KBM-7 (cell line): ENCODE measurements at places on chromosomes 13 and 19.

DNA sequence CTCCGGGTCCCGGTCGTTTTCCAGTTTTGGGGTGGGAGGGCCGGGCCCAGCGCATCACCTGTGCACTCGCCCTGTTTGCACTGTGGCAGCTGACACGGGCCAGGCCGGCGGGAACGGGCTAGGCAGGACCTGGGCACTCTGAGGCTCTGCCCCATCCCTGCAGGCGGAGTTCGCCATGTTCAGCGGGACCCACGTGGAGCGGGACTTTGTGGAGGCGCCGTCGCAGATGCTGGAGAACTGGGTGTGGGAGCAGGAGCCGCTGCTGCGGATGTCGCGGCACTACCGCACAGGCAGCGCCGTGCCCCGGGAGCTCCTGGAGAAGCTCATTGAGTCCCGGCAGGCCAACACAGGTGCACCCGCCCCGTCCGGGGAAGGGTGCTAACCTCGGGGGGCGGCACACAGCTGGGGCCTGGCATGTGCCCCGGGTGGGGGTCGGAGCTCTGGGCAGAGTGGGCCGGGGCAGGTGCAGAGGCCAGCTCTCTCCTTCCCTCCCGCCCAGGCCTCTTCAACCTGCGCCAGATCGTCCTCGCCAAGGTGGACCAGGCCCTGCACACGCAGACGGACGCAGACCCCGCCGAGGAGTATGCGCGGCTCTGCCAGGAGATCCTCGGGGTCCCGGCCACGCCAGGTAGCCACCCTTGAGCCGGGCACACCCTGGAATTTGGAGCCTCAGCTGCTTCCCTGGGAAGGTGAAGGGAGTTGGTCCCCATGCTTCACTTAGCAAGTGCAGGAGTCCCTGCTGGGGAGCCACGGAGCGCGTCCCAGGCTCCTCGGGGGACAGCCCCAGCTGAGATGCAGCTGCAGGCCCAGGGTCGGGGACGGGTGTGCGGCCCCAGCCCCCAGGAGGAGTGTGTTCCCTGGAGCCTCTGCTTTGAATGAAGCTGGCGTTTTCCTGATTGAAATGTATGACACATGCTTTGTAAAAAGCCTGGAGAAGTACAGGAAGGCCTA, 9.3 kb upstream of the ZNF554 start:
- no peak for DNase-seq

DNA sequence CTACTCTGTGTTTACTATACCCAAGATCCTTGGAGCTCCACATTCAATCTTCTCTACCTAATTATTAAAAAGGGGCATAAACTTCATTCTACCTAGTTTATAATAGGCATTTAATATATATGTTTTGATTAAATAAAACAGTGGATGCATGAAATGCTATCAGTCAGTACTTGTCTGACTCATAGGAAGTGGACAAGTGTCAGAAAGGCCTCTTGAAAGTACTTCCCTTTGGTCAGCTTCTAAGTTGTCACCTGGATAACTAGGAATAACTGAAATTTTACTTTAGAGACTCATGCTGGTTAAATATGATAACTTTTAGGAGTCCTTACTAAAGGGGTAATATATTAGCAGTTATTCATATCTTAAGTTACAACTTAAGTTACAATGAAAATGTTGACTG, 329.8 kb downstream of the KLF5 start:
- no peak for DNase-seq

DNA sequence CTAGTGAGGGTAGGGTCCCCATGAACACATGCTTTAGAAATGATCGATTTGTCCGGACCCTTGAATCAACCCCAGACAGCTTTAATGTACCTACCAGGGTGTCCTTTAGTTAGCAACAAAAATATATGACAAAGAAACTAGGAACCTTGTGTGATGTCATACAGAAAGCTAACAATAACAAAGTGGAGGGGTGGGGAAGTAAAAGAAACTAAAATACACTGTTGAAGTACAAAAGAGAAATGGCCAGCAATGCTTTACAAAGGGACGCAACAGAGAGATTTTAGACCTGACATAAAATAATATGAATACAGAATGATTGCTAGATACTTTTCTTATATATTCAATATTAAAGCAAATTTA, 40.0 kb downstream of the DZIP1 start:
- DNase-seq = no peak

GRCh38 chr13:34214686-34215085, 396.7 kb downstream of the RFC3 start:
- no peak for DNase-seq

DNA sequence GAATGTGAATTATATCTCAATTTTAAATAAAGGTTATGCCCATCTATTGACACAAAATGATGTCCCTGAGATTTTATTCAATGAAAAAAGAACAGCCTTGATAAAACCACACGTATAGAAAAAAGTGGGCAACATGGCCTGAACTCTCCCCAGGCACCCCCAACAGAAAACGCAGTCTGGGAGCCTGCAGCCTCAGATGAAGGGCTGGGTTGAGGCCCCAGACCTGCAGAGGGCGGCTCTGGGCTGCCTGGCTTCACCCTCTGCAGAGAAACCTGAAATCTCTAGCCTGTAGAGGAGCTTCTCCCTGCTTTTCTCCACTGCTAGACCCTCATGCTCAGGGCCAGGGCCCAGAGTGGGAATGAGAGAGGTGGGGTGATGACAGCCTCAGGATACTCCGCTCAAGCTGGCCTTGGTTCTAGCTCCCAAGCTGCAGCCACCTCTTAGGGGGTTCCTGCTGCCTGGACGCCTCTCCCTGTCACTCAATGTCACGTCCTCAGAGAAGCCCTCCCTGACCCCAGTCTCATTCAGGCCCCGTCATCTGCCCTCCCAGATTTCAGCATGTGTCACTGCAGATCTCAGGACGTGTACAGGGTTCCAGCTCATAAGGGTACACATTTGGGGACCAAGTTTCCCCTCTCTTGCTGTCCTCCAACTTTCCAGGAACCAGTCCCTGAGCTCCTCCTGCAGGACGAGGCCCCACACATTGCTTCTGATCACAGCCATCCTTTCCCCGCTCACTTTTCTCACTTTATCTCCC, 1.8 kb downstream of the MBD3 start:
- peak; percentile 58 for DNase-seq

GRCh38 chr13:51819544-51819943, 15.6 kb upstream of the DHRS12 start:
- DNase-seq = no peak

GRCh38 chr19:57212109-57212508, 18.7 kb upstream of the AURKC start:
- DNase-seq = no peak

DNA sequence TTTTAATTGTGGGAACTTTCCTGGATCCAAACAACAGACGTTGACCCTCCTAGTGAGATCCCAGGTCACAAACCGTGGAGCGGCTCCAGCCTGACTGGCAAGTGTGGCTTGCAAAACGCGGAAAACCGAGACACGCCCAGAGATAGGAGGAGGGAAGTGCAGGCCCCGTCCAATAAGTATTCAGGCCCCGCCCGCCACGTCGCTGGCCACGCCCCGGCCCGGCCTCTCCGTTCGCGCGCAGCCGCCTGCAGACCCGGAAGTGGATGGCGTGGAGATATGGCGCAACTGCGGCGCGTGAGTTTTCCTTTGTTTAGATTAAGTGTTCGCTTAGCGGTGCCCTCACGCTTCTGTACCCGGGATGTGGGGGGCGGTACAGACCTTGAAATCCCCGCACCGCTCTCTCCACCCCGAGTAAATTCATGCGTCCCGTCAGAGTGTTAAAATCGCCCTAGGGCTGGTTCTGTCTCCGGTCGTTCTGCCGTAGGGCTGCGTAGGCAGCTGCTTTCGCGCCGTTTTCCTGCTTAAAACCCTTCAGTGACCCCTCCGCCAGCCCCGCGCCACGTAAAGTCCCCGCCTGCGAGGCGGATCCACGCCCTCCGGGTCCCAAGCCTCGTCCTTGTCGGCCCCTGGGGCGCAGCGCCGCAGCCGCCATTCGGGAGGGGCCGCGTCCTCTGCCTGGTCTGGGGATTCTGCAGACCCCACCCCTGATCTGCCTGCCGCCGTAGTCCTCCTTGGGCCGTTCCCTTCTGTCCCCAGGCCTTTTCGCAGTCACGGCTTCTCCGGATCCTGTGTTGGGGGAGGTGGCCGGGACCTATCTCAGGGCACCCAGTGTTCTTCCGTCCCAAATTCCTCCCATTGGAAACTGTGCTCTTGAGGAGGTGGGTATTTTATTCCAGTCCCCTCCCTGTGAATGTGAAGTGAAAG, at the start of gene ZNF766:
Gene ZNF766 (plus strand): TSS at position 250 of the 924 bp plus-strand sequence. CDS start 27 bp downstream, at position 277.
- DNase-seq = peak; percentile 97

DNA sequence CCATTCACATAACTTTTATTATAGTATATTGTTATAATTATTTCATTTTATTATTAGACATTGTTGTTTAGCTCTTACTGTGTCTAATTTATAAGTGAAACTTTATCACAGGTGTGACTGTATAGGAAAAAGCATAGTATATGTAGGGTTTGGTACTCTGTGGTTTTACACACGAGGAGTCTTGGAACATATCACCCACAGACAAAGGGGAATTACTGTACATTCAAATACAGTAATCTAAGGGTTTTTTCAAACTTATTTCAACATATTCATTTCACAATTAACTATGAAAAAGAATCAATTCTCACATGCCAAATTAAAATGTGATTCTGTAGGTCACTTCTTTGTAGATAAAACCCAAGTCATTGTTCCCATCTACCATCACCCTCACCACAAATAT, 46.0 kb downstream of the RBM26 start:
- DNase-seq = no peak

DNA sequence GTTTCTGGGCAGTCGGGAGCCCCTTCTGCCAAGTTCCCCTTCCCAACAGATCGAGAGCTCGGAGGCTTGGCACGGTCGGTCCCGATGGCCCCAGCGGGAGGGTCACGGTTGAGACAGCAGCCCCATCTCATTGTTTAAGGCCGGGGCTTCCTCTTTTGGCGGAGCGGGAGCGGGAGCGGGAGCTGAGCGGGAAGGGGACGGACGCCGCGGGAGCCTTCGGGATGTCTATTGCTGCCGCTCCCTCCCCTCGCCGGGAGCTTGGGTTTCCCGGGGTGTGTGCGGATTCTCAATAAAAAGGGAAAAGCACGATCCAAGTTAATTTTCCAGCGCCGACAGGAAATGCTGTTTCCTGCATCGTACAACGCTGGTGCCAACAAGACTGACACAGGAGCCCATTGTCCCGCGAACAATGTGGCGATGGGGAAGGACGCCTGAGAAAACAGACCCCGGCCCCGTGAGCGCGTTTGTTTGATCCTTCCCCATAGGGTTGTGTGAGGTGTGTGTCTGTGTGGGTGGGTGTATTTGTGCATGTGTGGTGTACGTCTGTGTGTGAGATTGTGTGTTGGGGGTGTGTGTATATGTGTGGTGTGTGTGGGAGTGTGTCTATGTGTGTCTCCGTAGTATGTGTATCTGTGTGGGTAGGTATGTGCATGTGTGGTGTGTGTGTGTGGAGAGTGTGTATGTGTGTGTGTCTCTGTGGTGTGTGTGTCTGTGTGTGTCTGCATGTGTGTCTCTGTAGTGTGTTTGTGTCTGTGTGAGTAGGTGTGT, 36.3 kb upstream of the FLT1 start:
- peak; percentile 65 for DNase-seq

DNA sequence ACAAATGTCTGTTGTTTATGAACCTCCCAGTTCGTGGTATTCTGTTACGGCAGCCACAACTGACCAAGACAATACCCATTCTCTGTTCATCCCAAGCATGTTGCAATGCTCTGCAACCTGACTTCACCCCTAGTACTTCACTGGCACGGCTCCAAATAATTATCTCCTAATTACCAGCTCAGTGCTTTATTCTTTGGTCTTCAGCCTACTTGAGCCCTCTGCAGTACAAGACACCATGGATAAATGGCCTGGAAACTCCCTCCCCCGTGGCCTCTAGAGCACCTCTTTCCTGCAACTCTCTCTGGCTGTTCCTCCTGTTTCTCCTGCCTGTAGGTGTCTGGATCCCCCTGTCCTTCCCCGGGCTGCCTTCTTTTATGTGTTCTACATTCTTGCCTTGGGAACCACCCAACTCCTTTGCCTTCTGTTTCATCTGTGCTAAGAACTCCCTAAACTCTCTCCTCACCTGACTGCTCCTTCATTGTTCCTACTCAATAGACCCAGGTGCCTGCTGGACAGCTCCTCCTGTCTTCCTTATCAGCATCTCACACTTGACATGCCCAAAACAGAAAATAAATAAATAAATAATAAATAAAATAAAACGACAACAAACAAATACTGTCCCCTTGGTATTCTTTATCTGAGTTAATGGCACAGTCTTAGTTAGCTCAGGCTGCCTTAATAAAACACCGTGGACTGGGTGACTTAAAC, 200.4 kb upstream of the IPO5 start:
- DNase-seq = no peak

DNA sequence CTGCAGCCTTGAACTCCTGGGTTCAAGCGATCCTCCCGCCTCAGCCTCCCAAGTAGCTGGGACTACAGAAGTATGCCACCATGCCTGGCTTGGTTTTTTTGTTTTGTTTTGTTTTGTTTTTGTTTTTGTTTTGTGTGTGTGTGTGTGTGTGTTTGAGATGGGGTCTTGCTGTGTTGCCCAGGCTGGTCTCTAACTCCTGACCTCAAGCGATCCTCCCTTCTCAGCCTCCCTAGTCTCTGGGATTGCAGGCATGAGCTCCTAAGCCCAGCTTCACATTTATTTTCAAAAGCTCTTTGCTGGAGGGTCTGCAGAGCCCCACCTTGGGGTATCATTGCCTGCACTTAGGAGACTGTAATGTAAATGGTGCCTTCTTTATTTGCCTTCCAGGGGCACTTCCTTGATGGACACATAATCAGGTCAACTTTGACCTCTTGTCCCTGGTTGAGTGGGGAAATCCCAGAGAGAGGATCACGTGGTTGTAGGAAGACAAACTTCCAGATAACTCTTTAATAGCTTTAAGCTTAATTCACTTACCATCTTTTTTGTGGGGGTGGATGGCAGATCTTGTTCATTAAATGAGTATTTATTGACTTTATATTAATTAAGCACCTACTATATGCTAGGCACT, 72.9 kb upstream of the NPAS1 start:
- DNase-seq = no peak

GRCh38 chr13:46131705-46132104, 26.9 kb upstream of the CPB2 start:
- DNase-seq = no peak

DNA sequence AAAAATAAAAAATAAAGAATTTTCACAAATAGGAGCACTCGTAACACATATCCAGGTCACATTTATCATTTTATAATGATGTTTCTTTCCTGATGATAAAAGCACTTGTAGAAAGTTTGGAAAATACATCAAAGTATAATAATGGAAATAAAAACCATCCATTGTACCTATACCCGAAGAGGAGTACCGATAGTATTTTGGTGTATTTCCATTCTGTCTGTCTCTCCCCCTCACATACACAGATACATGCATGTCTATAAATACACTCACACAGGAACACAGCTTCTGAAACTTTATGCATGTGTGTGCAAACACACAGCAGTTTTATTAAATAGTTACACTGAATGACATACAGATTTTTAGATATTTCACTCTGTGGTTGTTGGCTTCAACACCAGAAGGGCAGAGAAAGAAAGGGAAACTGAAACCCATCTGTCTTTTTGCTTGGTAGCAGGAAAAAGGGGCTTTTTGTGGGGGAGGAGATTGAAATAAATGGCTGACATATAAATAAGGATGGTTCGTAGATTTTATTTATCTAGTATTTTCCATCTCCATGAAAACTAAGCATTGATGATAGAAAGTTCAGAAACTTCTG, 114.8 kb downstream of the LRCH1 start:
- no peak for DNase-seq

GRCh38 chr13:109743706-109744453, 42.5 kb downstream of the IRS2 start:
- DNase-seq = peak; percentile 63

- DNase-seq = peak; percentile 73
Observed at GRCh38 chr19:10339380-10339960, at the start of gene ICAM3. ICAM3 (minus strand) TSS chr19:10339624; CDS start chr19:10339614, 10 bp downstream.
